Right renal cortex interstitium (tissue), 3 donors: ENCODE measurements at places on chromosomes 3 and 15. TPM values are rescaled to one million over a fixed set of nuclear protein-coding genes. Genes with fewer than 3 reads are reported as not detected.
A peak's percentile ranks its signal among the peaks of the same experiment; 100 is the strongest.

DNA sequence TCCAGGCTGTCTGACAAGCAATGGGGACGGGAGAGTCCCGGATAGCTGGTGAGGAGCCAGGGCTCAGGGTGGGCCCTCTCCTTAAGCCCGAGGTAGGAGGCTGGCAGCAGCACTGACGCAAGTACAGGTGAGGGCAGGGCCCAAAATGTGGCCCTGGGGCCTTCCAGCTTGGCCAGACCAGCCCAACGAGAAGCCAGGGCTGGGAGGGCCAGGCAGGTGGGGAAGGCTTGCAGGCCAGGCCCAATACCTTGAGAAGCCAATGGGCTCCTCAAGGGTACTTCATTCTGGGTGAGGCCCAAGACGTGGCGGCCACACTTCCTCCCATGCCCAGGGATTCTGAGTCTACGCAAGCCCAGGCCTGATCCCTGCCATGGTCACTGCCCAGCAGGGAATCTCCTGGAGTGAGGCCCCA is 37.2 kb downstream of the AMOTL2 start:
- no peak for DNase-seq

Gene ZNF385D
- 16.3 TPM for polyA plus RNA-seq

- no peak for DNase-seq
Measured at GRCh38 chr3:129360705-129361460, 67.6 kb downstream of the EFCAB12 start.

DNA sequence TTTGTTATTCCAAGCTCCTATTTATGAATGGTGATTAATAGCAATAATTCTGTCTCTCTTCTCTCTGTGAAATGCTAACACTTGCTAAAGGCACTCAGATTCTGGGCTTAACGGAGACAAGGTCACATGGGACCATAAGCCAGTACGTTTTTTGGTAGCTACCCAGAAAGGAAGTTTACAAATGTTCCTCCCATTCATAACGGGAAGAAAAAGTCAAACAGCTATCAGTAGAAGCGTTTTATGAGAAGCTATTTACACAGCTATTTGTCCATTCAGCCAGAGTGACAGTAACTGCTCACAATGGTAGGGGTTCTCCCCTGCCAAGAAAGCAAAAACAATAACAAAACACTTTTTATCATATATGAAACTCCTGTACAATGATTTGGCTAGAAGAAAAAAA is 51.5 kb downstream of the ZMAT3 start:
- DNase-seq, result no peak

GRCh38 chr3:40681658-40682055 is 156.9 kb downstream of the ZNF621 start:
- no peak for DNase-seq

DNA sequence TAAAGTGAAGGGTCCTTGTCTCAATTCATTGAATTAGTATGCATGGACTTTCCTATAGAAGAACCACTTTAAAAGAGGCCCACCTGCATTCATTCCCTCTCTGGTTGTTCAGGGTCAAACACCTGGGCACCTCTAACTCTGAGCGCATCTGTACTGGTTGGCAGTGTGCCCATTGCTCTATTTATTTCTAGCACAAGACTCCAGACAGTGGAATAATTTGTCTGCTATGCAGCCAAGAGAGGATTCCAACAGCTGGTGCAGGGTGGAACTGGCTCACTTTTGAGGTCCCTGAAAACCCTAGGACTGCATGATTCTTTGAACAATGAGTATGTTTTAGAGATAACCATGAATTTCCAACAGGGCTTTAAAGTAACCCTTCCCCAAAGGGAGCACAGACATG is 57.9 kb downstream of the CCDC33 start:
- DNase-seq, result no peak

Gene LMCD1
- polyA plus RNA-seq, result 30.5 TPM

- DNase-seq, result no peak
Measured at GRCh38 chr3:133448478-133449122, 48.7 kb downstream of the BFSP2 start.

GRCh38 chr3:101204246-101204645 is 116.1 kb downstream of the IMPG2 start:
- DNase-seq, result no peak

DNA sequence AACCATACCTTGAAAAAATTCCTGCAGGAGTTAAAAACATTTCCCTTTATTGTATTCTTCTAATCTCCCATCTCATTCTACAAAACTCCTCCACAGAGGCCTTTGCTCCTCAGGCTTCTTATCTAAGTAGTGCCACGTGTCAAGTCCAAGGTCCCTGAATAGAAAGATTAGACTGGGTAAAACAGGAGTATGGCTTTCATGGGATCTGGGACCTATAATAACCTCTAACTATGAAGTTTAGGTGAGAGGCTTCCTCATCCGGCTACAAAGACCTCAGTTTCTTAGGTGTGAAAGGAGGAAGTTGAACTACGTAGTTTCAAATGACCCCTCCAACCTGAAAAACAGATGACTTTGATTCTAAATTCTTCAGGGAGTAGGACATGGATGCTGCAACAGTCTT is 20.0 kb downstream of the GPR15 start:
- DNase-seq, result no peak

- DNase-seq, result peak; percentile 47
Measured at GRCh38 chr3:46812237-46812791, 50.9 kb downstream of the MYL3 start.

DNA sequence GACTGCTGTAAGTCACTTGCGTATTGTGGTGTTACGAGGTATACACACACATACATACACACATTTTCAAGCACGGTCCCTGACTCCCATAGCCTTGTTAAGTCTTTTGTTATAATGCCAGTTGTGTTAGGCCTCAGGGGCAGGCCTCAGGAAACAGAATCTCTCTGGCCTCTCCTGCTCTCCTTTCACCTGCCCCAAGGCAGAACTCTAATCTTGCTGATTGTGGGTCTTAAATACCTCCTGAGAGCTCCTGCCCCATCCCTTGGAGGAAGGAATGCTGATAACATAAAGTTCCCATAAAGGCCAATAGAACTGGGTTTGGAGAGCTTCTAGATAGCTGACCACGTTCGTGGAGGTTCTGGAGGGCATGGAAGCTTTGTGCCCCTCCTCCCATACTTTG is 3.9 kb upstream of the NIT2 start:
- DNase-seq, result no peak

DNA sequence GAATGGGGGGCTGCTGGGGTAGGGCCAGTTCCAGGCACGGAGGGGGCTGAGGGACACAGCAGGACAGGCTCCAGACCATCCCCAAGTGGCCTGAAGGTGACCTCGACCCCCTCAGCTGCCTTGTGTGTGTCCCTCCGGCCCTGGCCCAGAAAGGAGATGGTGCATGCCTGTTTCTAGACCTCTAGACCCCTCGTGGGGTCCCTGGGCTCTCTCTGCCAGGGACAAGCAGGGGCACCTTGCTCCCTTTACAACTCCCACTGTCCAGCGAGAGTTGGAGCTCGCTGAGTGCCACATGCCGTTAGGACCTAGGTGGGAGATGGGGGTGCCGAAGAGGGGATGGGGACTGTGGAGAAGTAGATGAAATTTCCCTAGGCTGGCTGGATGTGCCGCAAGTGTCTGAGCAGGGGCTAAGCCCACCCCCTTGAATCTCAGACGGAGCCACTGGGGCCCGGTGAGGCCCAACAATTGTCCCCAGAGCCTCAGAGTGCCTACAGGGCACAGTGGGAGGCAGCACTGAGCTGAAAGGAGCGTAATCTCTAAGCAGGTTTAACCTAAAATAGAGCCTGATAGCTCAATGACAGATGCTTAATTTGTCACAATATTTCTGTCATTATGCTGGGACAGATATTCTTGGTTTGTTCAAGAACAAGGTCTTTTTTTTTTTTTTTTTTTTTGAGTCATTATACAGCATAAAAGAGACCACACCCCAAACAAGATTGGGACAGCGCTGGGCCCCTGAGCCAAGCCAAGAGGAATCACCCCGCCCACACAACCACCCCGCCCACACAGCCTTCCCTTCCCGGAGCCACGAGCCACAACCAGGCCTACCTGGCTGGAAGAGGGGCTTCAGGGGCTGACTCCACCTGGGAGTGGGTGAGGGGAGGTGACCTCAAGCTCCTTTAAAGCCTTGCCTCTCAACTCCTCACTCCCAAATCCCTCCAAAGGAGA is 23.6 kb upstream of the KLF13 start:
- DNase-seq, result no peak

DNA sequence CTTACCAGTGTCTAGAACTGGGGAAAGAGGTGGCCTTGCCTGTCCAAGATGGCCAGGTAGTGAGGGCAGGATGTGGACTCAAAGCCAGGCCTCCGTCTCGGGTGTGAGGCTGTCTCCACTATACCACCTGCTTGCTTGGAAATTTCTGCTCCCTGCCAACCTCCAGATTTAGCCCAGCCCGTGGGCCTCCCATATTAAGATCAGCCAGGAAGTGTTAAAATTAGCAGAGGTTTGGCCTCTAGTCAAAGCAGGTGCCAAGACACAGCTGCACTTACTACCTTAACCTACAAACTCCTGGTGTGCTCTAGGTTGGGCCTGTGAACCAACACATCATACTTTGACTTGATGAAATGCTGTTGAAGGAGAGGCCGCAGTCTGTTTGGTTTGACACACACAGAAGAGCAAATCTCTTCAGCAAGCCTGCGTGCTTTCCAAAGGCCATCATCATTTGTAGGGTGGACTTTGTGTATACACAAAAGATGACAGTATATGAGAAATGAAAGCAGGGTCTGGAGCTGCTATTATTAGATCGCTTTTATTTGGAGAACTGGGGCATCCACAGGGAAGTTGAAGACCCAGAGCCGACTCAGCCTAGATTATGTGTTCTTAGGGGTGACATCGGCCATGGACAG is 206.5 kb downstream of the XXYLT1 start:
- no peak for DNase-seq

GRCh38 chr15:83092309-83092976 is 15.0 kb upstream of the TM6SF1 start:
- no peak for DNase-seq

- no peak for DNase-seq
Measured at GRCh38 chr15:70509282-70509662, 254.1 kb downstream of the UACA start.

Gene GOLGB1
- 81.7 TPM for polyA plus RNA-seq

Gene SLCO3A1
- 14.7 TPM for polyA plus RNA-seq

- no peak for DNase-seq
Measured at GRCh38 chr3:50503504-50504342, at the start of gene CACNA2D2. Gene CACNA2D2 (minus strand): TSS chr3:50503634. CDS start chr3:50503423, 211 bp downstream.

DNA sequence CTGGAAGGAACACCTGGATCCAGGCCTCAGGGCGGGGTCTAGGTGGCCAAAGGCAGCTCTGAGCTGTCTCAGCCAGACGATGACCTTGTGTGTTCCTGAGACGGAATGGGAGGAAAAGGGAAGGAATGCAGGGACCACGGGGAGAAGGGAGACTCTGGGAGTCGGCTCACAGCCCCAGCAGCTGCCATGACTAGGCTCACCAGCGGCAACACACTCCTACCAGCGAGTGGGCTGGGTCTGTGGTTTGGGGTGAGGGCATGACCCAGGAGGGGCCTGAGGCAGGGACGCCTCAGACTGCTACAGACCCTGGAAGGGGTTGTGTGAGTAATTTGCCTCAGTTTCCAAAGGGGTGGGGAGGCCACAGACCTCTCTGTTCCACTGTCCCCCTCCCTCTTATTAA is 19.8 kb downstream of the IQSEC1 start:
- DNase-seq, result no peak

GRCh38 chr15:89735773-89736172 is 15.3 kb downstream of the MESP1 start:
- DNase-seq, result no peak

DNA sequence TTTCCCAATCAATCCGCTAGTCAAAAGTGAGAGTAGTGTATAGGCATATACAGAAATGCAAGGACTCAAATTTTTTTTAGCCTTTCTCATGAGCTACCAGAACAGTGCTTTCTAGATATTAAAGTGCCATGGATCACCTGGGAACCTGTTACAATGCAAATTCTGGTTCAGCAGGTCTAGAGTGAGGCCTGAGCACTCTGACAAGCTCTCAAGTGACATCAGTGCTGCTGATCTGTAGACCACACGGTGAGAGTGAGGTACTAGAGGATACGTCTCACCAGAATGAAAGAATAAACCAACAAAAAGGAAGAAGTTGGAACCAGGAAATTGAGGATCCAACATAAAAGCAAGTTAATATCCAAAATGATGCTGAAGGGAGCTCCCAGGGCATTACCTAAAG is 16.0 kb upstream of the PLA2G4D start:
- no peak for DNase-seq

DNA sequence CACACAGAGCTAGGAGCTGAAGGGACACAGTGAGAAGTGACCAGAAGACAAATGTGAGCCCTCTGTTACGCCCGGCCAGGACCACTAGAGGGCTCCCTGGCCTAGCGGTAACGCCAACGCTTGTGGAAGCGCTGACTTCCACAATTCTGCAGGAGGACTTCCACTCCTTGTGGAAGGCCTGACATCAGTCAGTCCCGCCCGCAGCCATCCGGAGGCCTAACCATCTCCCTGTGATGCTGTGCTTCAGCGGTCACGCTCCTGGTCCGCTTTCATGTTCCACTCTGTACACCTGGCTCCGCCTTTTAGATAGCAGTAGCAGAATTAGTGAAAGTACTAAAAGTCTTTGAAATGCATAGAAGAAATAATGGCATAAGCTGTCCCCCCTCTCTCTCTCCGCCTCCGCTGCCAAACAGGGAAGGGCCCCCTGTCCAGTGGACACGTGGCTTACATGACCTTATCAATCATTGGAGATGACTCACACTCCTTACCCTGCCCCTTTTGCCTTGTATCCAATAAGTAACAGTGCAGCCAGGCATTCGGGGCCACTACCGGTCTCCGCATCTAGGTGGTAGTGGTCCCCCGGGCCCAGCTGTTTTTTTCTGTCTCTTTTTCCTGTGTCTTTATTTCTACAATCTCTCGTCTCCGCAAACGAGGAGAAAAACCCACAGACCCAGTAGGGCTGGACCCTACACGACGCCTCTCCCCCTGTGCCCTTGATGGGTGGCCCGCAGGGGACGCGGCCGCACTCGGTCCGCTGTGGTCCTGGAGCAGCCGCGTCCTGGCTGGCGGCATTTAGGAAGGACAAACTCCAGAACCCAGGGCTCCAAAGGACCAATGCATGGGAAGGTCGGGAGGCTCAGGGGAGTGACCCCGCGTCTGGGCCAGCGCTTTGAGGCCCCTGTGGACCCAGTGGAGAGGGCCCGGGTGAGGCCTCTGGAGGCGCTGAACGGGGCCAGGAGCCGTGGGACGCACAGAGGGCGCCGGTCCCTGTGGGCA is 27.0 kb upstream of the RPL32 start:
- peak; percentile 59 for DNase-seq

DNA sequence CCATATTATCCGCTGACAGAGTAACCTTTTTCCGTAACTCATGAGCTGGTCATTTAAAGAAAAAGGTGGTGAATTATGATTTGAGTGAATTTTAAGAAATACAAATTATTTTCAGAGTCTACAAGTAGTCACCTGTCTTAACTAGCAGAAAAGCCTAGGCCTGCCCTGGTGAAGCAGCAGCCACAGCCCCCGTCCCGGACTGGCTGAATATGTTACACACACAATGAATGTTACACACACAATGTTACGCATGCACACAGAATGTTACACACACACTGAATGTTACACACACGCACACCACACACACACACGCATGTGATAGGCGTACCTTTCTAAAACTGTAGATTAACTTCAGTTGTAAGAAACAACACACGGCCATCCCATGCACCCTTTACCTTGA is 77.8 kb downstream of the VGLL4 start:
- DNase-seq, result no peak
